Keratinocyte (primary cell): ENCODE measurements at places on chromosomes 7 and 10.

DNA sequence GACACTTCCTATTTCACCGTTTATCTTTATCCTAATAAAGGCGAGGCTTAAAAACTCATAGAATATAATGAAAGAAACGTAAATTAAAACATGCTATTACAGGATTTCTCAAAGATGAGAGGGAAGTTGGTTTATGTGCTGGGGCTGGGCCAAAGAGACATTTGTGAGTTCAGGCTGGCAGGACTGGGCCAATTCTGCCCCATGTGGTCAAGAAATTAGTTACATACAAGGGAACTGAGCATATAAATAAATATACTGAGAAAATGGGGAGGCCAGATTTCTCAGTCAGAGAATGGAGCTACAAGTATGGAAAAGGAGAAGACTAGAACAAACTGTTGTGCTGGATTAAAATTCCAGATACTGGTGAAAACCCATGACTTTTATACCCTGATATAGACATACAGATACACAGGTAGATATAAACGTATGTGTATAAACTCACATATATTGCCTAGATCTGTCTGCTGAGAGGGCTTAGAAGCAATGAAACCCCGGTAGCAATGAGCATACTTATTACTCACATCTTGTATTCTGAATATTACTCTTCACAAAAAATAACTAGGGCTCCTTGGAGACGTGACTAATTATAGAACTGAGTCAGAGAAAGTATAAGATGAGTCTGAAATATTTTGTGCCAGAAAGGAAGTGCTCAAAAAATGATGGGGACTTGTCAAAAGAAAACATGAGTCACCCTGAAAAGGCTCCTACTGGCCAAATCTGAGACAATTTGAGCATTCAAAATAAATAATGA is 155.7 kb upstream of the FGFR2 start:
- DNase-seq: peak; percentile 73

- DNase-seq: no peak
These were observed 46.7 kb upstream of the ZMIZ1 start for GRCh38 chr10:79021948-79022499.

- DNase-seq: no peak
These were observed 42.9 kb downstream of the PRKG1 start for GRCh38 chr10:51117053-51117660.

- no peak for DNase-seq
These were observed 254.3 kb upstream of the NPVF start for GRCh38 chr7:25482631-25483030.

GRCh38 chr7:3955751-3956696 is 655.0 kb downstream of the SDK1 start:
- DNase-seq: peak; percentile 72

DNA sequence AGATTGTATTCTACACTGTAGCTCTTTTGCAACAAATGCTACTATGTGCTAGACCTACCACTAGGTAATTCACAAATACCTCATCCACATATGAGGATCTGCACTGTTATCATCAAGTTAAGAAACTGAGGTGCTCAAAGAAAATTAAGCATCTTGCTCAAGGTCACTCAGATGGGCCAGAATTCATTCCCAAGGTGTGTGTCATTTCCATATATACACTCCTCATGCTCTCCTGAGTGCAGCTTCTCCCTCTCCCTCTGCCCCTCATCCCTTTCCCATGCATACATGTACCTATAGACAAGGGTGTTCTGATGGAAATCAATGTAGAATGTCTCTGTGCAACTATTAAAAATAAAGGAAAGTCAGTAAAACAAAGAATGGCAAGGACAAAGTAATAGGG is 146.2 kb downstream of the ZNF438 start:
- DNase-seq: no peak

- no peak for DNase-seq
These were observed 25.8 kb upstream of the BET1 start for GRCh38 chr7:94029976-94030375.

DNA sequence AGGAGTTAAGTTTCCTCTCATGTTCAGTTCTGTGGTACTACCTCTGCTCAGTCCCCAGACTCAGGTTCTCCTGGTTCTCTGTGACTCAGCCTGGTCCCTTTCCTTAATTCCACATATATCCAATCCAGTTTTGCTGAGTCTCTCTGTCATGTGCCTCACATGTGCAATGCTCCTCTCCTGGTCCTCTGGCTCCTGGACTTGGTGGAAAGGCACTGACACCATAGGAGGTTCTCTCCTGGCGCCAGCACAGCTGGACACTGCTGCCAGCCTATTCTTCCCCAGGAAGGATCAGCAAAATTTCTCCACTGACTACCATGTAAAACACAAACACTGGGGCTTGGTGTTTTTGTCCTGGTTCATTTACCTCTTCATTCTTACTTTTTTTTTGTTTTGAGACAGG is 27.8 kb downstream of the GLUD1 start:
- DNase-seq: no peak

DNA sequence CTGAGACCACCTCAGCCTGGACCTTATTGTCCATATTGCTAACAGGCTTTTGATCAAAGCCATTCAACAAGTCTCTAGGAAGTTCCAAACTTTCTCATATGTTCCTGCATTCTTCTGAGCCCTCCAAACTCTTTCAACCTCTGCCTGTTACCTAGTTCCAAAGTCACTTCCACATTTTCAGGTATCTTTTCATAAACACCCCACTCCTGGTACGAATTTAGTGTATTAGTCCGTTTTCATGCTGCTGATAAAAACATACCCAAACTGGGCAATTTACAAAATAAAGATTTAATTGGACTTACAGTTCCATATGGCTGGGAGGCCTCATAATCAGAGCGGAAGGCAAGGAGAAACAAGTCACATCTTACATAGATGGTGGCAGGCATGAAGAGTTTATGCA is 836.8 kb downstream of the SORCS1 start:
- DNase-seq: no peak

DNA sequence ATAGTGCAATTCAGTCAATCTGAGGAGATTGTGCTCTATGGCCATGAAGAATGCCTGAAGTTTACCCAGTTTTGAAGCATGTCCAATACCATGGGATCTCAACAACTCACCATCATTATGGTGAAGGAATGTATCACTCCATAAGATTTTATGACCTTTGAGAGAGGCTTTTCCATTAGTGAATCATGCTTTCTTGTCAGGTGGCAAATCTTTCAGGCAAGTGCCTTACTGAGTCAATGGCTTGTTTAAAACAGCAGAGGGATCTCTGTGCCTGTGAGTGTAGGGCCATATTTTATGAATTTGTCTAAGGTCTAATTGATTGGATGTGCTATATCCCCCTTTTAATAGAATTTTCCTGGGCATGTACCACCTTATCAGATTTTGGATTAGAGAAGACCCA is 131.5 kb downstream of the CCDC7 start:
- no peak for DNase-seq

- no peak for DNase-seq
These were observed 182.0 kb downstream of the RPS24 start for GRCh38 chr10:78215645-78216044.
